ENCODE measurements at places on chromosomes 6 and 20.

- DNase-seq: no peak
These were observed 1.3 kb upstream of the HUS1B start for GRCh38 chr6:658244-658643.

GRCh38 chr20:33251496-33251895 lies 15.7 kb downstream of the BPIFA1 start:
- no peak for DNase-seq

DNA sequence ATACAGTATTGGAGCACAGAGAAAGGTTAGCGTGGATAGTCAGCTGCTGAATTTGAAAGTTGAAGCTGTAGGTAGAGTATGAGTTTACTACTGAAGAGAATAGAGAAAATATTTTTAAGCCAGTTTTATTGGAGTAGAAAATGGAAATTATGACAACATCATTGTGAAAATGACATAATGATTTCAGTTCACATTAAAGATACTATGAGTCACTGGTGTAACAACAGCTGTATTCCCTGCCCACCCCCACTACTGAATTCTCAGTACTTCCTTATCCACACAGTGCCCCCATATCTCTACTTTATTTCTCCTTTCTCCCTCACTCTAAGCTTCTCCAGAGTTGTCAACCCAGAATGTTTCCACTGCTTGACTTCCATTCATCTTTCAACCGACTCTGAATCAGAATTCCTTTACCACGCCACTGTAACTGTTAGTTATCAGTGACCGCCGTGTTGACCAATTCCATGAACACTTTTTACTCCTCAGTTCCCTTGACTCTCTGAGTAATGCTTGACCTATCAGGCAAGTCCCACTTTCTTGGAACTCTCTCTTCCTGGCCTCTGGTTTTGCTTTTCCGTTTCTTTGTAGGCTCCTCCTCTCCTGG lies 139.6 kb downstream of the AIG1 start:
- DNase-seq: no peak

DNA sequence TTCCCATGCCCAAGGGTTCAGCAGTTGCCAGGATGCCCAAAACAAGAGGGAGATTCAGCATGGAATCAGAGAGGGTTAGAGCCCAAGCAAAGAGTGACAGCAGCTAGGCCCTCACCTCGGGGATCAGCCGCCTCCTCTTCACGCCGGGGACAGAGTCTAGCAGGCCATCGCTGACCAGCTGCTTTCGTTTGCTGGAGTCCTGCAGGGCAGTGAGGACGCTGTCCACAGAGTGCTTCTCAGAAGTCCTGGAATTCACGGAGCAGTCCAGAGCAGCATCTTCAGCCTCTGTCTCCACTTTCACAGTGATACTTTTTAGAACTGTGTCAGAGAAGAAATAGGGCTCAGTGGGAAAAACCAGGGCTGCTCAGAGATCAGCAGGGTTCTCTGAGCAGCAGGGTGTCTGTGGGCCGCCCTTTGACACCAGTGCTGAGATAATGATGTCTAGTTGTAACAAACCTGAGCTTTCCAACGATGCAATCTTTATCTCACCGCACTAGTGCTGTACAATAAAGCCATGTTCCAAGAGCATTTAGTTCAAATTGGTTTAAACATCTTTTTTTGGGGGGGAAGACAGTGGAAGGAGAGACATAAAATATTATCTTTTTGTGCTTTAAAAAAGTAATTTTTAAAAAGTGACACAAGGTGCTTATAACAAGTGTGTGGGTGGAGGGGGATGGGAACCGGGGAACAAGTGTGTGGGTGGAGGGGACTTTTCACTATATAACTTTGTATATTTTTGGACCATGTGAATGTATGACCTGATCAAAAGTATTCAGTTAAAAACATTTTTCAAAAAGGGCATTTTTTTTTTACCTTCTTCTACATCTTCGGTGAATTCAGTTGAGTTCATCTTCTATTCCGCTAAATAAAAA lies 16.6 kb downstream of the BEND3 start:
- no peak for DNase-seq

DNA sequence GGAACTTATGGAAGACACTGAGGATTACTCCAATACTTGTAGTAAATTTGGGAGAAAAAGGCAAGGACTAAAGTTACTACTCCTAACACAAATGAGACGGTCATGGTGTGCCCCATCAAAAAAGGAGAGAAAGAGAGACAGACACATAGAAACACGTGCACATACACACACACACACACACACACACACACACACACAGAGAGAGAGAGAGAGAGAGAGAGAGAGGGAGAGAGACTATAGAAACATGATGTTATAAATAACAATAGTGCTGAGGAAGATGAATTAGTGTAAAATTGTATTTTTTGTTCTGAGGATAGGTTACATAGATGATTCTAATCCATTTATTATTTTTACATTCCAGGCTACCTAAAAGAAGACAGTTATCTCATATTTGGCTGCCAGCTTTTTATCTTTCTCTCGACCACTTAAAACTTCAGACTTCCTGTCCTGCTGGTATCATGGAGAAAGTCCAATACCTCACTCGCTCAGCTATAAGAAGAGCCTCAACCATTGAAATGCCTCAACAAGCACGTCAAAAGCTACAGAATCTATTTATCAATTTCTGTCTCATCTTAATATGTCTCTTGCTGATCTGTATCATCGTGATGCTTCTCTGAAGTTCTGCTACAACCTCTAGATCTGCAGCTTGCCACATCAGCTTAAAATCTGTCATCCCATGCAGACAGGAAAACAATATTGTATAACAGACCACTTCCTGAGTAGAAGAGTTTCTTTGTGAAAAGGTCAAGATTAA lies 10.5 kb downstream of the PLN start:
- DNase-seq: no peak

GRCh38 chr6:21665110-21665391 lies 71.5 kb downstream of the SOX4 start:
- no peak for DNase-seq

- no peak for DNase-seq
These were observed 9.8 kb downstream of the RBM38 start for GRCh38 chr20:57400821-57401564.

DNA sequence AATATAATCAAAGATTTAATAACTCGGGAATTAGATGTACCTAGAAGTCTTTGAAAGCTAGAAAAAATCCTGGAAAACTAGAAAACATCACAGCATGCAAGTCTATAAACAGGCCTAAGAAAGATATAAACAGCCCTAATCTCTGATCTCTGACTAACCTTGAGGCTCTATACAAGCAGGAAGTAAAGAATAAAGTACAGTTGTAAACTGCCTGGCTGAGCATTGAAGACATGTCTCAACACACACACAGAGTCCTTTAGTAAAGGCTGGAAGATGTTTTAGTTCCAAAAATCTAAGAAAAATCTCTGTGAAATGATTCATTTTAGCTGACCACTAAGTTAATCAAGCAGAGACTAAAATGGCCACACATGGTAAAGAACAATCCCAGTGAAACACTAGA lies 774.5 kb downstream of the EYS start:
- DNase-seq: no peak

DNA sequence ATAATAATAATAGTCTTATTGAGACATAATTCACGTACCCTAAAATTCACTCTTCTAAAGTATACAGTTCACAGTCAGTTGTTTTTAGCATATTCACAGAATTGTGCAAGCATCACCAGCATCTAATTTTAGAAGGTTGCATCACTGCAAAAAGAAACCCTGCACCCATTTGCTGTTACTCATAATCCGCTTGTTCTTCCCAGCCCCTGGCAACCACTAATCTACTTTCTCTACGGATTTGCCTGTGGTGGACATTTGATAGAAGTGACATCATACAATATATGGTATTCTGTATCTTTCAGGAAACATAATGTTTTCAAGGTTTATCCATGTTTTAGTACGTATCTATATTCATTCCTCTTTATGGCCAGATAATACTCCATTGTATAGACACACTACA lies 41.5 kb upstream of the FAM184A start:
- no peak for DNase-seq

DNA sequence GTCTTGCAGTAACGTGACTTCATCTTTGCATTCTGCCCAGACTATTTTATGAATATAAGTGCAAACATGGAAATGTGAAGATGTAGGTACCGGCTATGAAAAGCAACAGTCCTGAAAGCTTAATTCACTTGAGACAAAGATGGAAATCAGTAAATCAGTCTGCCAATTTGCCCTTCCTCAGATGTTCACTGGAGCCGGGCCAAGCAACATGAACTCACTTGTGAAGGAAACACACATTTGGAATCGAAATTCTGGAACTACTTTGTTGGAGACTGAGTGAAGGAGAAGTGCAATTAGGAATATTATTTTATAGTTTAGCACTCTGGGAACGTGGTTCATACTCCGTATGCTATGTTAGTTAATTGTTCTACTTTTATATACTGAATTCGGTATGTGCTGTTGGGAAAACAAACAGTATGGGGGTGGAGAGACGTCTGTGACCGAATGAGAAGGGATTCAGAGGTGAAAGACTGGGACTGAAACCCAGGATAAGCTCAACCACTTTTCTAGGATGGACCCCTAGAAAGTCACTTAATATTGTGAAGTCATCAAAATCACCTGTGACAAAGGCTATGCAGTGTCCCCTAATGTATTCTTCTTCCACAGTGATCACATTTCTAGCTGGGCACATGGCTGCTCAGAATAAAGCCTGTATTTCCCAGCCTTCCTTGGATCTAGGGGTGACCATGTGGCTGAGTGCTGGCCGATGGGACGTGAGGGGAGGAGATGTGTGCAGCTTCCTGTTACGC lies 95.5 kb downstream of the PREX1 start:
- no peak for DNase-seq

- no peak for DNase-seq
These were observed 1.5 kb upstream of the CPNE5 start for GRCh38 chr6:36840432-36841403.

DNA sequence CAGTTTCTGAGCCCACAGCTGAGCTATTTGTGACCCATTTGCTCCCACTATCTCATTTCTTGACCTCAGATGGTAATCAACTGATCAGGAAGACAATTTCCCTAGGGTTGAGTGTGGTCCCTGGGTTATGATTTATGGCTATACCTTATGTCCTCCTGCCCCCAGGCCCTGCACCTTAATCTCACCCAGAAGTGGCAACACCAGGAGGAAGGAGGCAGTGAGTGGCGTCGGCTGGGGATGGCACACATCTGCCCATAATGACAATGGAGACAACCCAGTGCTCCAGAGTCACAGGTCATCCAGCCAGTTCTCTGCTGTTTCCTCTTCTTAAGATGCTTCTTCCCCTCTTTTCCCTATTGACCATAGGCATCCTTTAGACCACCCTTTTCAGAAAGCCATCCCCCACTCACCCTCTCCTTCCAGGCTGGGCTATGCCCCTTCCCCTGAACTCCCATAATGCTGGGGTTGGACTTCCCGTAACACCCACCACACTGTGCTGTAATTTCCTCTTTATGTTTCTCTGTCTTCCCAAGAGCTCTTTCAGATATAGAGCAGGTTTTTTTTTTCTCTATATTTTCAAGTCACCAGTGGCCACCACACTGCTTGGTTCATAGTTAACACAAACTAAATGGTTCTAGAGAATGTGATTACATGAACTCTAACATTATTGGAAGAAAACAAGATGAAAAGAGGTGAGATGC lies 8.0 kb downstream of the TRIM10 start:
- DNase-seq: no peak

DNA sequence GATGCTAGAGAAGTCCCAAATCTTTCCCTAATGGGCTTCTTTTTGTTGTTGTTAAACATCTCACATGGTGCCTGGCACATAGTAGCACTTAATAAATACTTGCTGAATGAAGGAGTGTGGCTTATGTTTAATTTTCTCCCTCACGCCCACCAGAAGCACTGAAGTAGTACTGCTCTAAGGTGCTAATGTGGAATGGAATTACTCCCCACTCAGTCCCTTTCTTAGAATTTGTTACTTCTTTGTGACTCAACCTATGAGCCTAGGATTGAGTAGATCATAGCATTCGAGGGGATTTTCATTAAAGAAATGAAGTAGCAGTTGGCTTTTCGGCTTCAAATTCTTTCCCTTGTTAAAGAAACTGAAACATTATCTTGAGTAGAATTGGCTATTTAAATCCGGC lies 192.8 kb downstream of the CLIC5 start:
- no peak for DNase-seq

GRCh38 chr6:112680091-112680490 lies 333.0 kb downstream of the RFPL4B start:
- DNase-seq: no peak

- no peak for DNase-seq
These were observed 40.4 kb downstream of the MAPK14 start for GRCh38 chr6:36068012-36068392.

DNA sequence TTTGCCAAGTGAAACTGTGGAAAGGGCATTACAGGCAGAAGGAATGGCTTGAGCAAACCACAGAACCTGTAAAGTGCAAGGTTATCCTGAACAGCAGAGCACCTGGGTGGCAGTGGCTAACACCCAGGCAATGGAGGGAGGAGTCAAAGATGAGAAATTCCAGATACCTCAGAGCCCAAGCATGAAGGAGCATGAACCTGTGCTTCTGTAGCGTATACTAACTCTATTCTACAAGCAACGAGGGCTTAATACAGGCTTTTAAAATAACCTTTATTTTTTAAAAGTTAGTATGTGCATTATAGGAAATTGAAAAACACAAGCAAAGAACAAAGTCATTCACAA lies 77.0 kb downstream of the CNBD2 start:
- DNase-seq: no peak

DNA sequence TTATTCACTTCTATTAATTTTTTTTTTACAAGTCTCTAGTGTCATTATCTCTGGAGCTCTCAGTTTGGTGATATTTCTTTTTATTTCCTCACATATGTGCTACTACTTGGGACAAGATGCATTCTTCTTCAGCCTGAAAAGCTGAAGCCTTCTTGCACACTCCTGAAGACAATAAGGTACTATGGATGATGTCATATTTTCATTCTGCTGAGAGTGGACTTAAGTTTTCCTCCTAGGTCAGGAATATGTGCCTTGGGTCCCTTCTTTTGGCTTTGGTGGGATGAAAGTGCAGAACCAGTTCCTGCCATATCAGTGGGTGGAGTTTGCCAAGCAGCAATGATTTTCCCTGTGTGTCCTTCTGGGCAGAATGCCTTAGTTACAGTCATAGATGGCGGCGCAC lies 188.7 kb upstream of the EYA4 start:
- DNase-seq: no peak

- DNase-seq: no peak
These were observed 140.3 kb upstream of the SULF2 start for GRCh38 chr20:47925593-47925992.

DNA sequence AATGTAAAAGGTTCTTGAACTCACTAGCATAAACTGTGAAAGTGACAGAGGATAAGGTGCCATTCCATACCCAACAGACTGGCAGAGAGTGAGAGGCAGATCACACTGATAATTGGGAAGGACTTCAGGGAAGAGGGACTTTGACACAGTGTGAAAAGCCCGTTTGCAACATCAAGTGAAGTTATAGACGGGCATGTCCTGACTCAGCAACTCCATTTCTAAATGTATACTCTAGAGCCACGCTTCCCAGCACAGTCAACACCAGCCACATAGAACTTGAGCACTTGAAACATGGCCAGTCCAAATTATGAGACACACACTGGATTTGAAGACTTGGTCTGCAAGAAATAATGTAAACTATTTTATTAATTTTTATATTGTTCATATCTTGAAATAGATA lies 45.9 kb upstream of the XRN2 start:
- no peak for DNase-seq

- no peak for DNase-seq
These were observed 27.0 kb downstream of the IL17A start for GRCh38 chr6:52213127-52213526.

All from kidney (tissue), 22 donors.